Smooth muscle cell of the pulmonary artery (primary cell): ENCODE measurements at places on chromosomes 3 and 15. TPM values are rescaled to one million over a fixed set of nuclear protein-coding genes. Genes with fewer than 3 reads are reported as not detected.

Gene FLNB
- 127 and 300 TPM in 2 replicates for total RNA-seq

Gene BTLA
- total RNA-seq = 0.07 and 0.30 TPM in 2 replicates

Gene CFAP44
- total RNA-seq = 4.2 and 5.3 TPM in 2 replicates

Gene WDR82
- total RNA-seq = 85.0 and 91.9 TPM in 2 replicates

Gene FBXO40
- not detected in 2 replicates for total RNA-seq
